ENCODE measurements at places on chromosomes 16 and 17. TPM values are rescaled to one million over a fixed set of nuclear protein-coding genes. Genes with fewer than 3 reads are reported as not detected.

DNA sequence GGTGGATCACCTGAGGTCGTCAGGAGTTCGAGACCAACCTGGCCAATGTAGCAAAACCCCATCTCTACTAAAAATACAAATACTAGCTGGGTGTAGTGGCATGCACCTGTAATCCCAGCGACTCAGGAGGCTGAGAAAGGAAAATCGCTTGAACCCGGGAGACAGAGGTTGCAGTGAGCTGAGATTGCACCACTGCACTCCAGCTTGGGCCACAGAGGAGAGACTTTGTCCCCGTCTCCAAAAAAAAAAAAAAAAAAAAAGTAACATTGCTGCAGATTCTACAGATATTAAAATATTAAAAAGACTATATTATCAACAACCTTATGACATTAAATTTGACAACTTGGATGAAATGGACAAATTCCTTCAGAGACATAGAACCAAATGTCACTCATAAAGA, 25.7 kb downstream of the MBTD1 start:
- DNase-seq = no peak

- DNase-seq = no peak
Observed at GRCh38 chr16:75063549-75064088, 53.0 kb downstream of the LDHD start.

- DNase-seq = no peak
Observed at GRCh38 chr16:11495066-11495407, 91.7 kb downstream of the LITAF start.

Gene SNX20
- not detected for total RNA-seq

GRCh38 chr17:31673076-31673475, 186.0 kb downstream of the COPRS start:
- DNase-seq = no peak

All from SJSA1 (cell line).